ENCODE measurements at places on chromosomes 16 and 17.
A peak's percentile ranks its signal among the peaks of the same experiment; 100 is the strongest.

GRCh38 chr17:47733674-47734410 lies 806 bp downstream of the TBX21 start:
- DNase-seq: no peak

DNA sequence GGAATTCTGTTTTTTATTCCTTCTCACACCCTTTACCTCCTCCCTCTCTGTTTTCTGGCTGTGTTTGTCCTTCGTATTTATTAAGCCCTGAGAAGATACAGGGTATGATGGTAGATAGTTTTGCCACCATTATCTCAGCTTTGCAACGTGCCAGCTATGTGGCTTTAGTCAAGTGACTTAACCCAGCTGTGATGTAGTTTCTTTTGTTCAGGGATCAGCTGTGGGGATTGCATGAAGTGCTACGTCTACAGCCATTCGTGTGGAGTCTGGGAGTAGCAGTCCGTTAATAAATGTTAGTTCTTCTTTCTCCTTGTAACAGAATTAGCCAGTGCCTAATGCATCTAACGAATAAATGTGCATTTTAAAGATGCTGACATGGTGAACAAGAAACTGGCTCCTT lies 128.4 kb downstream of the HAPSTR1 start:
- no peak for DNase-seq

DNA sequence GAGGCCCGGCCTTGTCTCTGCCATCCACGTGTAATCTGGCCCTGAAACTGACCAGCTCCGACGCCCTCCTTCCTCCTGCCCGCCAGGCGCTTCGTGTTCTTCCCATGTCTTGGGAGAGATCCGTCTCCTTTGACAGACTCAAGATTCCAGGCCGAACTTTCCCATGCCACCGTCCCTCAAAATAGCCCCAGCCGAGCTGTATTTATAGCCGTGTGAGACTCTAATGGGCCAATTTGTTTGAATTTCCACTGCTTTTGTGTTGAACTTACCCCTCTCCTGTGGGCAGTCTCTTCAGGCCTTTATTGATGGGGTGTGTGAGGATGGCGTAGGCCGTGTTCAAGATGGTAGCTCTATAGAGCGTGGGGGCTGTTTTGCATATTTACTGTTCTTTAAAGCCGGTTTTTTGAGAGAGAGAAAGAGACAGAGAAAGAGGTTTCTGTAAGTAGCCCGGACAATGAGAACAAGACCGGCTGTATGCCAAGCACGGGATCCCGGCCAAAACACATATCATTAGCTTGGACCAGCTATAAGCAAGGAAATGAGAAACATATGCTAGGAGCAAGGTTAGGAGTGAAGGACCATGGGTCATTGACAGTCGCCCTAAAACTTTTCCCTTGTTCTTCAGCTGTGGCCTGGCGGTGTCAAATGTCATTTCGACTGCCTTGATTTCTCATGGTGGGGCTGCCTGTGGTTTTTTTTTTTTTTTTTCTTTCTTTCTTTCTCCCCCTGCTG lies 124.5 kb upstream of the ZFHX3 start:
- no peak for DNase-seq

GRCh38 chr16:69918241-69918640 lies 32.9 kb upstream of the CLEC18A start:
- DNase-seq: no peak

GRCh38 chr16:27665881-27666280 lies 115.9 kb downstream of the KATNIP start:
- DNase-seq: no peak

- DNase-seq: no peak
Observed at GRCh38 chr16:58264961-58265479, 29.8 kb downstream of the PRSS54 start.

- DNase-seq: no peak
Observed at GRCh38 chr17:58331815-58332777, 3.5 kb upstream of the TSPOAP1 start.

DNA sequence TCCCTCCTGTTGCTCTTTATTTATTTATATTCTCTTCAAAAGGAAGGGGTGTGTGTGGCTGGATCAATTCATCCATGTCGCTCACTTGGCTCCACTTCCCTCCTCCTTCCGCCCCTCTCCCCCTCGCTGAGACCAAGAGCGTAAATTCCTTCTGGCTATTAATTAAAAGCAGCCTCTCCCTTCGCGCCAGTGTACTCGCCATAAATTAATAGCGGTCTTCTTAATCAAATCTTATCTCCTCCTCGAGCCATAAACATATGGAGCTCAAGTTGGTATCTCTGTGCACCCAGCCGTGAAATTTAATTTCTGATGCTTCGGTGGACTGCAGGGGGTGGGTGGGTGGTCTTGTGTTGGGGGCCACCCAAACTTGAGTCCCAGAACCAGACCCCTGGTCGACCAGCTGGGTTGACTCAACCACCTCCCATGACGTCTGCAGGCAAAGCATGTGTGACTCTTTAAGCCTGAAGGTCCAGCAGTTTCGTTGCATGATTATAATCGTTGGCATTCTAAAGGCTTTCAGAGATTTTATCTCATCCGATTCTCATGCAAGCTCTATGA lies 57.9 kb downstream of the SDK2 start:
- no peak for DNase-seq

DNA sequence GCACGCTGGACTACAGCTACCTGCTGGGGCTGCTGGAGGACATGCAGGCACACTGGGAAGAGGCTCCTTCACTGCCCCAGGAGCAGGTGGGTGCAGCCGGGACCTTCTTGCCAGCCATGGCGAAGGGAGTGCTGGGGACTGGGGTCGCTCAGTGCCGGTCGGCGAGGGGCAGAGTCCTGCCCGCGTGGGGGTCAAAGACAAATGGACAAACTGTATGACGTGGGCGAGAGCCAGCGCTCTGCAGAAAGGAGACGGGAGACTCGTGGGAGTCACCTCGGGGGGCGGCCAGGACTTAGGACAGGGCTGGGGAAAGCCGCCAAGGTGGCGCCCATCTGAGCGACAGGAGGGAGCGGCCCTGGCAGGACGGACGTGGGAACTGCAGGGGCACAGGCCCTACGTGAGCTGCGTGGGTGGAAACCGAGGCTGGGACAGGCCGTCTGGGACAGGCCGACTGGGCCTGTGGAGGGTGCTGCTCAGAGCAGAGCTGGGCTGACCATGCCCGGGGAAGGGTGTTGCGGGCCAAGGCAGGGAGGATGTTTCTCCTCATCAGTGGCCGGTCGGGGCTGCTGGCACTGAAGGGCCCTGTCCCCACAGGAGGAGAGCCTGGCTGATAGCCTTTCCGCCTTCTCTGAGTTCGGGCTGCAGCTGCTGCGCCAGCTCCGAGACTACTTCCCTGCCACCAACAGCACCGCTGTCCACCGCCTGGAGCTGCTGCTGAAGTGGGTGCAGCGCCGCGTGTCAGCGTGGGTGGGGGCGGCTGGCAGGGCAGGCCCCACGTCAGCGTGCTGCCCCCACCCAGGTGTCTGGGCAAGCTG lies 8.0 kb downstream of the TSR3 start:
- no peak for DNase-seq

GRCh38 chr17:45934044-45934979 lies 40.0 kb downstream of the MAPT start:
- DNase-seq: no peak

GRCh38 chr17:1413281-1413791 lies 13.3 kb upstream of the YWHAE start:
- DNase-seq: no peak

DNA sequence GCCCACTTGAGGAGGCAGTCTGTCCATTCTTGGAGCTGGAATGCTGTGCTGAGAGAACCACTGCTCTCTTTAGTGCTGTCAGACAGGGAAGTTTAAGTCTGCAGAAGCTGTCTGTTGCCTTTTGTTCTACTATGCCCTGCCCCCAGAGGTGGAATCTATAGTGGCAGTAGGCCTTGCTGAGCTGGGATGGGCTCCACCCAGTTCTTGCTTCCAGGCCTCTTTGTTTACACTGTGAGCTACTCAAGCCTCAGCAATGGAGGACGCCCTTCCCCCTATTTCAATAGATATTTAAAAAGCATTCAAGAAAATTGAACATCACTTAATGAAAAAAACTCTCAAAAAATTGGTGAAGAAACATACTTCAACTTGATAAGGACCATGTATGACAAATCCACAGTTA lies 313.5 kb downstream of the PHKB start:
- DNase-seq: no peak

GRCh38 chr16:26281381-26282110 lies 589.8 kb downstream of the HS3ST4 start:
- DNase-seq: no peak

DNA sequence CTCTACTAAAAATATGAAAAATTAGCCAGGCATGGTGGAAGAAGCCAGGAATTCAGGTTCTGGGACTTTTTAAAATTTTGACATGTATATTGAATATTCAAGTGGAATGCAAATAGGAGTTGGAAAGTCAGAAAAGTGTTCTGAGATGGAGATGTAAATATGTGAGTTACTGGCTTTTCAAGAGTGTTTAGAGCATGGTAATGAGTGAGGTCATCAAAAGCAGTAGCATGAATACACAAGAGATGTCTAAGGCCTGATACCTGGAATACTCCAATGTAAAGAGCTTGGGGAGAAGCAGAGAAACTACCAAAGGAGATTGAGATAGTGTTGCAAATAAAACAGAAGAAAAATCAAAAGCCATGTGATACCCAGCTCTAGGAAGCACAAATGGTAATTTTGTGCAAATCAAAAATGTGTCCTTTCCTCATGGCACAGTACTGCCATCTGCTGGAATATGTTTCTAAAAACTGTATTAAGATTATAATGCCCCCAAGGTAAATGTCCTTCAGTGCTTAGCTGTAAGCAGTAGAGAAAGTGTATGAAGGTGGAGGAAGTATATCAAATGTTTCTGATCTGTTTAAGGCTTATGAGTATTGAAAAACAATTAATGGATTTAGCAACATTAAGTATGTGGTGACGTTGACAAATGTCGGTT lies 908.4 kb downstream of the KCNJ18 start:
- no peak for DNase-seq

DNA sequence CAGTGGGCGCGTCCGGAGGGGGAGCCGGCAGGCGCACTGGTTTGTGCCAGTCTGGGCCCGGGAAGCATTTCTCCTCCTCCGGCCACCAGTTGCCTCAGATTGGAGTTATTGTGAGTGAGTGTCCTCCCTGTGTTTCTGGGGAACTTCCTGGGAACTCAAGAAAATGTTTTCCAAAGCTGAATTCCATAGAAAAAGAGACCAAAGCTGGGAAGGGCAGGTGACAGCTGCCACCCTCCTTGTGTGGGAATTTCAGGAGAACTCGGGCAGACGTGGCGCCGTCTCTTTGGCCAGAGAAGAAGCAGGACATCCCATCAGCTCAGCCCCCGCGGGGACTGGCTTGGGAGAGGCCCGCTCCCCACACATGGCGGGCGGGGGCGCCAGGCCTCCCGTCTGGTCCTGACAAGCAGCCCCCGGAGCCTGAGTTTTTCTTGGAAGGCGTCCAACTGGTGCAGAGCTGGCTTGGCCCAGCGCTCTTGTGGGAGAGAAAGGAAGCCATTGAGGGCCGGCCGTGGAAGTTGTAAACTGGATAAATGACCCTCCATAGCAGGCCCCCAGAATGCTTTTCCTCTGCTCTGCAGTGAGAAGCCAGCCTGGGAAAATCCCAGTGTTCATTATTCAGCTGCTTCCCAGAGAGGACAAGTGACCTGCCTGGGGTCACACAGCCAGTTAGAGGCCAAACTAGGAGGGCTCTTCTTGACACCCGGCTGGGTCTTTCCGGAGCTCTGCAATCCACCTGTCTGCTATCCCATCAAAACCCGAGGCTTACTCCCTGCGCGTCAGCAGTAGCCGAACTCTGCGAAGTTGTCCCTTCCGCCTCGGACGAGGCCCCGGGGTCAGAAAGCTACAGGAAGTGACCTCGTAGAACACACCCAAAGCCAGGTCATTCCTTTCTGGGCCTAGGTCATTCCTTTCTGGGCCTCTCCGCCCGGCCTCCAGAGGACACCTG lies 39.2 kb upstream of the GSE1 start:
- peak; percentile 38 for DNase-seq

DNA sequence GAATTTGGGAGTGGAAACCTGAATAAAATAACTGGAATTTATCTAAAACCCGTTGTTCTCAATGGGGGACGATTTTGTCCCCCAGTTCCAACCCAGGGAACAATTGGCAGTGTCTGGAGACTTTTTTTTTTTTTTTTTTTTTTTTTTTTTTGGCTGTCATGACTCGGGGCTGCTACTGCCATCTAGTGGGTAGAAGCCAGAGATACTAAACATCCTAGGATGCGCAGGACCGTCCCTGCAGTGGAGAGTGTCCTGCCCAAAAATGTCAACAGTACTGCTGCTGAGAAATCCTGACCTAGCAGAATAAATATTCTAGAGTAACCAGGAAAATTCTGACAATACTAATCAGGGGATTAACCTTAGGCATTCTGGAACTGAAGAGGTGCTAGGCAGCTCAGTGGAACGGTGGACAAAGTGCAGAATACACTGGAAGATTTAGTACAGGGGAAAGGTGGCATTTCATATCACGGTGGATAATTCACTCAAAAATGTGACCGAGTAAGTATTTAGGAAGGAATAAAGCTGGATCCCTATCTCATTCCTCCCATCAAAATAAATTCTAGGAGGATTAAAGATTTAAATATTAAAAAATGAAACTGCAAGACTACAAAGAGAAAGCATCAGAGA lies 107.6 kb downstream of the SPECC1 start:
- DNase-seq: peak; percentile 41

GRCh38 chr16:3590736-3591435 lies 13.7 kb upstream of the NLRC3 start:
- no peak for DNase-seq

DNA sequence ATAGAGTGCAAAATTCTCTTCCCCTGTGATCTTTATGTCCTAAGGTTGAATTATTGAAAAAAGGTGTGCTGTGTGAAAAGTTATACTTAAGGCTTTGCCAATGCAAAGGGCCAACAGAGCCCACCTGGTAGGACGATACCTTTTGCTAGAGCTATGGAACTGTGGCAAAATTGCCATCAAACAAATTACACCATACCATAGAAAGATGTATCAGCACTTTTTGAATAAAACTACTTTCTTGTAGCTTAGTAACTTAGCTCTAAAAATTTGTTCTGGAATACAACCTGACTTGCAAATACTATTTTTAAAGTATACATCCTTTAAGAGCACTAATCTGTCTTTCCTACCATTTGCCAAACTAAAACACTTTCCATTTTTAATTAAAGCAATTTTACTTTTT lies 147.2 kb upstream of the ERCC4 start:
- no peak for DNase-seq

DNA sequence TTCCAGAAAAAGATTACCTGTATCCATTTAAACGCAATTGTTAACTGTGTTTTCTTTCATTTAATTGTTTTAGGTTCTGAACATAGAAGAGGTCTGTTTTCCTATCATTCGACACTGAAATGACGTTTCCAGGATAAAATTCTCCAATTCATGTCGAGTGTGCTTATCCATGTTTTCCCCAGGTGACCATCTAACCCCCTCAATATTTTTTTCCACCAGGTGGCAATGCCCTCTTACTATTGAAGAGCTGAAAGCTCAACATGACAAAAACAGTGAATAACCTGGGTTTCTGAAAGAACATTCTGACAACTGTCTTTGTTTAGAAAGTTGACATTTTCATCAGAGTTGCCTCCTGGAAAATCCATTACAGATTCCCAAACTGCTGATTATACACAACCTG lies 948.7 kb downstream of the KCNJ2 start:
- DNase-seq: no peak

- DNase-seq: no peak
Observed at GRCh38 chr16:46737621-46738214, 10.4 kb downstream of the MYLK3 start.
